ENCODE measurements at places on chromosomes 13 and 19.

GRCh38 chr19:10120538-10121189 is 965 bp upstream of the EIF3G start:
- no peak for DNase-seq

DNA sequence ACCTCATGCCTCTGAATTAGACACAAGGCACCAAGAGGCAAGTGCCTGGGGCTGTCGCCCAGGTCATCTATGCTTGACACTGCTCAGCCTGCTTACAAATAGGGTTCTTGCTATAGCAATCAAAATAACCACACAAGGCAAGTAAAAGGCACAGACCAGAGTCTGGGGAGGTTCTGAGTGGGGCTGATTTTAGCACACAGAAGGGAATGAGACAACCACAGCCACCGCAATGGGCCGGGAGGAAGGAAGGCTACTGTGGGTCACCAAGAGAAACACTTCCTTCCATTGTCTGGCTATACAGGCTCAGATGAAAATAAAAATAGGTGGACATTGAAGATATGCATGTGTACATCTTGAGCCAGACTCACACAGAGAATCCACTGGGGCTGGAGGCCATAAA is 159.1 kb downstream of the DLEU7 start:
- no peak for DNase-seq

GRCh38 chr19:33559996-33560395 is 38.4 kb upstream of the PEPD start:
- DNase-seq = no peak

DNA sequence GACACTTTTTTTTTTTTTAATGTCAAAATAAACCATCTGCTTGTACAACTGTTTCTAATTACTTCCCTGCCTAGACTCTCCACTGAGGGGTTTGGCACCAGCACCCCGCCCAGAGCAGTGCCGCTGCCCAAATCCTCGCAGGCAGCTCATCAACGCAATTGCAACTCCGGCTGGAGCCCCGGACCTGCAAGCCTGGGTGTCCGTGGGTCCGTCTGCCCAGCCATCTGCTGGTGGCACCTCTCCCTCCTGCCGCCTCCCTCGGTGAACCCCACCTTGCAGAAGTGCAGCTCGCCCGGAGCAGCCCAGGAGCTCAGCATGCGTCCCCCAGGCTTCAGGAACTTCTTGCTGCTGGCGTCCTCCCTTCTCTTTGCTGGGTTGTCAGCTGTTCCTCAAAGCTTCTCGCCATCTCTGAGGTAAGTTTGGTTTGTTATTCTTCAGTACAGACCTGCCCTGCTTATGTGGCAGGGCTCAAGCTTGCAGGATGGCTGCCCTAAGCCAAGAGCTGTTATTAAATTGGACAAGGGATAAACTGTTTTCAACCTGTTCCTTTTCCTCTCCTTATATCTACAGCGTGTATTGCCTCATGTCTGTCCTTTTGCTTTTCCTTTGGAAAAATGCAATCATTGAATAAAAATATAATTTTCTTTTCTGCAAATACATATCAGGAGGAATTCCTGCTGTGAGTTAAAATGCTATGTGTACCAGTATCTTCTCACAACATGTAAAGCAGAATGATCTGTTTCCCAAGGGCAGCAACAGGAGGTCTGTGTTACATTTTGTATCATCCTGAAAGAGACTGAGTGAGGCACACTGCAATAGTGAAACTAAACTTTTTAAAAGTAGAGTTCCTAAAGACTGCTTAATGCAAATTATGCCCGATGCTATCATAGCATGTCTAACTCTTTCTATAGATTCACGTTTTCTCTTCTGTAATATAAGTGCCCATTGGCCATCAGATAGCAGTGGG is at the start of gene ITGBL1:
Gene ITGBL1, plus strand, starts transcription at position 157 of the 967 bp plus-strand sequence. Its CDS starts 159 bp downstream, at position 316.
- DNase-seq = no peak

DNA sequence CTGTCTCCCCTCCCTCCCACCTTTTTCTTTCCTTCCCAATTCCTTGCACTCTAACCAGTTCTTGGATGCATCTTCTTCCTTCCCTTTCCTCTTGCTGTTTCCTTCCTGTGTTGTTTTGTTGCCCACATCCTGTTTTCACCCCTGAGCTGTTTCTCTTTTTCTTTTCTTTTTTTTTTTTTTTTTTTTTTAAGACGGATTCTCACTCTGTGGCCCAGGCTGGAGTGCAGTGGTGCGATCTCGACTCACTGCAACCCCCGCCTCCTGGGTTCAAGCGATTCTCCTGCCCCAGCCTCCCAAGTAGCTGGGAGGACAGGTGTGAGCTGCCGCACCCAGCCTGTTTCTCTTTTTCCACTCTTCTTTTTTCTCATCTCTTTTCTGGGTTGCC is 6.9 kb downstream of the MYADM start:
- no peak for DNase-seq

- peak; percentile 51 for DNase-seq
These were observed 13.3 kb upstream of the MISP start for GRCh38 chr19:737591-738093.
